ENCODE measurements at places on chromosomes 13 and 19.
A peak's percentile ranks its signal among the peaks of the same experiment; 100 is the strongest.

DNA sequence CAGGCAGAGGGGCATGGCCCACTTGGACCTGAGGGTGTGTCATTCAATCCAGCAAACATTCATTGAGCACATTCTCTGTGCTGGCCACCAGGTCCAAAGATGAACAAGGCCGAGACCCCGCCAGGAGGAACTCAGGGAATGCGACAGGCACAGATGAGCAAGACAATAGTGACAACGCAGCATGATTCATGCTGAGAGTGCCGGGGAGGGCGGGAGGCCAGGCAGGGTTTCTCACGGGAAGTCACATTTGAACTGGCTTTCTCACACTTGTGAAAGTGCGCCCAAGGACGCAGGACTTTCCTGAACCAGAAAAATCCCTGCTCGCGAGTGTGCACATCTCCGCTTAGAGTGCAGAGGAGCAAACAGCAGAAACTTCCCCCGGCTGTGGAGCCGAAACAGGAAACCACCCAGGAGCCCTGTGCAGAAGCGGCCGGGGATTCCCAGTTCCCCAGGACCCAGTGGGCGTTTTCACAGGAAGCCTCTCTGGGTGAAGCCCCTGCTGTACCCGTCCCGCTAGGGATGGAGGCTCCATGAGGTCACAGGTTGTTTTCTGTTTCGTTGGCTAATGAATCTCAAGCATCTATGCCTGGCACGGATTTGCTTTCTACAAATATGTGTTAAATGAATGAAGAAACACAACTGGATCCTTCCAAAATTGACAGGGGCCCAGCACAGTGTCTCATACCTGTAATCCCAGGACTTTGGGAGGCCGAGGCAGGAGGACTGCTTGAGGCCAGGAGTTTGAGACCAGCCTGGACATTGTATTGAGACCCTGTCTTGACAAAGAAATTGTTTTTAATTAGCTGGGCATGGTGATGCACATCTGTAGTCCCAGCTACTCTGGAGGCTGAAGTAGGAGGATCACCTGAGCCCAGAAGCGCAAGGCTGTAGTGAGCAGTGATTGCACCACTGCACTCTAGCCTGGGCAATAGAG, 68.4 kb upstream of the TM9SF2 start:
- peak; percentile 61 for DNase-seq

DNA sequence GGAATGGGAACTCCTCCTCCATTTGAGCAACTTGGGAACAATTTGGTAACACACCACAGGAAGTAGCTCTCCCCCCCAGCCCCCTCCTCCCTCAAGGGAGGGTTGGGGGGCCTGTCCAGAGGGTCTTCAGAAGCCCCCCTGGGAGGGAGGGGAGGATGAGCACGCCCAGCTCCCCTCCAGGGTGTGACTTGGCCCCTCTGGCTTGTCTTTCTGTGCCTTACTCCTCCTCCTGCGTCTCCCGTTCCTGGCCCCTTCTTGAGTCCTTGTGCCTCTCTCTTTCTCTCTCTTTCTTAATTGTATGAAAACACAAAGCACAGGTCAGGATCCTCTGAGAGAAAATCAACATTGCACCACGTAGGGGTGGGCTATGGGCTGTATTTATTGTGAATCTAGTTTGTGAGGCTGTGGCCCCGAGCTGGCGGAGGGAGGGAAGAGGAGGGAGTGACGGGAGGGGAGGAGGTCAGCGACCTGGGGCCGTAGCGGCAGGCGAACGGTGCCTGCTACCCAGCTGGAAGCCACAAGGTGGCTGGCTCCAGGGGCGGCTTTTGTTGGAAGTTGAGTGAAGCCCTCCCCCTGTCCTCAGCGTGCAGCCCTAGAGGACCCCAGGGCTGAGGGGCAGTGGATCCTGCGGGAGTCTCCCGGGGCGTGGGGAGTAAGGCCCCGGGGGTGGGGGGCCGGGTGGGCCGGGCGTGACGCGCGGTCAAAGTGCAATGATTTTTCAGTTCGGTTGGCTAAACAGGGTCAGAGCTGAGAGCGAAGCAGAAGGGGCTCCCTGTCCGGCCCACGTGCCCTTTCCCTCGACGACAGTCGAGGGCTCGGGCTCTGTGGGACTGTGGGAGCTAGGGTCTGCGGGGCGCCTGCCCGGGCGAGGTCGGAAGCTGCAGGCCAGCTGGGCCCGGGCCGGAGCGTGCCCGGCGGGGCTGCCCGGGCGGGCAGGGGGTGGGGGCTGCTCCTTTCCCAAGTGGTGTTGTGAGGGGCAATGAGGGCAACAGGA, 6.4 kb downstream of the LYL1 start:
- DNase-seq, result peak; percentile 83

- no peak for DNase-seq
Observed at GRCh38 chr19:5935473-5936291, 21.6 kb downstream of the CAPS start.

DNA sequence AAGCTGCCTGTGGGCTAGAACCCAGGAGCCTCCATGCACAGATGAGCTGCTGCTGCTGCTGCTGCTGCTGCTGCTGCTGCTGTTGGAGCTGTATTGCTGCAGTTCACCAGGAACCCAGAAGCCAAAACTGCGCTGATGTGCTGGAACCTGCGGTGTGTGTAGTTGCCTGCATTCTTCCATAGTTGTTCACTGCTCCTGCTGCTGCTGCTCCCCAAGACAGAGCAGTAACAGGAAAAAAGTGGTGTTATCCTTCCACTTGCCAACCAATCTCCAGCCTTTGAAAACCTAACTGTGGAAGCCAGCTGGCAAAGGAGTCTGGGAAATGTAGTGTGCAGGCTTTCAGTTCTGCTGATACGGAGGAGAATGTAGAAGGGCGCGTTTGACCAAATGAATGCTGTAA, 37.9 kb downstream of the ARHGAP35 start:
- DNase-seq, result no peak

DNA sequence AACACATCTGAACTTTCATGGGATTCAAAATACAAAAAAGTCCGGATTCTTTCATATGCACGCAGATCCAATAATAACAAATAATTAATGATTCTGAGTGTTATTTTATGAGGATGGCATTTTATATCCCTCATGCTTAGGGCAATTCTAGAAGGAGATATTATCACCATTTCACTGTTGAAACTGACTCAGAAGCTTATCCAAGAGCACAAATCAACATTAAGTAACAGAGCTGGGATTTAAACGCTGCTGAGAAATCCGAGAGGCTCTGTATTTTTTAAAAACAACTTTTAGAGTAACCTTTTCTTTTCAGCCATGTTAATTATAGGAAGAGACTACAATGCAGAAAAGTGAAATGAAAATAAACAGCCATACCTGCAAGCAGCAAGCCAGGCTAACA, 30.3 kb downstream of the ATP7B start:
- no peak for DNase-seq

- no peak for DNase-seq
Observed at GRCh38 chr13:83204886-83205285, 677.4 kb downstream of the SLITRK1 start.

- no peak for DNase-seq
Observed at GRCh38 chr13:55963934-55964333, 1176.8 kb upstream of the PRR20A start.
